Spinal cord (tissue), 10 donors: ENCODE measurements at places on chromosomes 7 and 10. TPM values are rescaled to one million over a fixed set of nuclear protein-coding genes. Genes with fewer than 3 reads are reported as not detected.

- DNase-seq = no peak
Observed at GRCh38 chr10:116111483-116112095, 161.4 kb downstream of the GFRA1 start.

DNA sequence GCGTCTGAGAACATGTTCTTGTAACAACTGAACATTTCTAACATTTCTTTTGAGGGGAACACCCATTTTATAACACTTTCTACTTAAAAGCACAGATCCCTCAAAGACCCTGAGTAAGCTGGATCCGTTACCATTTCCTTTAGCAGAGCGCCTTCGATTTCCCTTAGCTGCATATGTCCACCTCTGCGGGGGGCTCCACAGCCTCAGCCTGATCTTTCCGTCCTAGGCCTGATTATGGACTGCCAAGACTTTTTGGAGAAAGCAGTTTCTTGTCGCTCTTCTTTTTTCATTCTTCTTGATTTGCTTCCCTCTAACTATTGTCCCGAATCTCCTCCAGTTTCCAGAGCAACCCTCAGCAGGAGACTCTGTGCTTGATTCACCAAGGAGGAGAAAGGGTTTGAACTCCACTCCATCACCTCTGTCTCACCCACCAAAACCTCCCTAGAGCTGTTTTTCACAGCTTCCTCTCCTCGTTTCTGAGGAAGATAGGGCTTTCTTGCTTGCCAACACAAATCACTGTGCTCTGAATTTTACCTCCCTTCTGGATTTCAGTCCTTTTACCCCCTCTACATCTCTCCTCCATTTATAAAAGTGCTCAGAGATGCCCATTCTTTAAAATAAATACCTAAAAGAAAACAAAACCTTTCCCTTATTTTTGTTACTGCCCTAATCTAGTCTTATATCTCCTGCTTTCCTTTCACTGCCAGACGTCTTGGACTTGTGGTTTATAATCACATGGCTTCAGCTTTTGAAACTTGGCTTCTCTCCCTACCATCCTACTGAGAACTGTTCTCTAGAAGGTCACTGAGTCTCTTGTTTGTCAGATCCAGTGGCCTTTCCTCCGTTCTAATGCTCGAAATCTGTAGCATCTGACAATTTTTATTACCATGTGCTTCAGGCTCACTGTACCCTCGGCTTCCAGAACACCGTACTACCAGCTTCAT is 30.5 kb upstream of the ZRANB1 start:
- no peak for DNase-seq

- DNase-seq = no peak
Observed at GRCh38 chr10:114453576-114453975, 49.3 kb upstream of the AFAP1L2 start.

The NUTM2E gene
- total RNA-seq = 0.79 TPM

The CREB5 gene
- 16.4 TPM for total RNA-seq

- DNase-seq = no peak
Observed at GRCh38 chr7:134823400-134823799, 44.0 kb downstream of the CALD1 start.

GRCh38 chr10:106438386-106438785 is 726.1 kb downstream of the SORCS1 start:
- no peak for DNase-seq

The CPA2 gene
- not detected for total RNA-seq

DNA sequence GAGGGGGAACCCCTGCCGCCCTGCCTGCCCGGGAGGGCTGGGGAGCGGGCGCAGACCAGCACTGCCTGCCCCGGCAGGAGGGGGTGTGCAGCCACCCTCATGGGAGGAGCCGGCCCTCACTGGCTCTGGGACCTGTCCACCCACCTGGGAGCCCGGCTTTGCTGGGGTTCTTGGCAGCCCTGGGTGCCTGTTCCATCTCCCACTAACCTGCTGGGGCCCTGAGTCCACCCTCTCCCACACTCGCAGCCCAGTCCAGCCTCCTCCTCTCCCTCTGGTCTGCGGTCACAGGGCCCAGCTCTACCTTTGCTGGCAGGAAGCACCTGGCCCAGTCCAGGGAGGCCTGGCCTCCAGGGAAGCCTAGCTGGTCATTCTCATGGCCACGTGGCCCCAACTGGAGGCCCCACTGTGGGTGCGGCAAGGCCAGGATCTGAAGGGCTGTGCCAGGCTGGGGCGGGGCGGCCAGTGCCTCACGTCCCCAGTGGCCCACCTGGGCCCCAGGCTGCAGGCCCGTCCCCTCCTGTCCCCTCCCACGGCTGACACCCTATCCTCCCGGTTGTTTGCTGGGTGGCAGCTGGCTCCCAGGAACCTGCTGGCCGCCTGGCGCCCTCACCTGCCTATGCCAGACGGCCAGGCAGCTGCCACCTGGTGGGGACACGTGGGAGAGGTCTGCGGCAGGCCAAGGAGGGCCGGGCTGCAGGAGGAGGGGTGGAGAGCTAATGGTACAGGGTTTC is at the start of gene TMEM184A:
Gene TMEM184A (minus strand): TSS at position 393 of the 731 bp plus-strand sequence. CDS start 721 bp downstream, outside the sequence.
- no peak for DNase-seq

The CALCR gene
- 2.4 TPM for total RNA-seq

DNA sequence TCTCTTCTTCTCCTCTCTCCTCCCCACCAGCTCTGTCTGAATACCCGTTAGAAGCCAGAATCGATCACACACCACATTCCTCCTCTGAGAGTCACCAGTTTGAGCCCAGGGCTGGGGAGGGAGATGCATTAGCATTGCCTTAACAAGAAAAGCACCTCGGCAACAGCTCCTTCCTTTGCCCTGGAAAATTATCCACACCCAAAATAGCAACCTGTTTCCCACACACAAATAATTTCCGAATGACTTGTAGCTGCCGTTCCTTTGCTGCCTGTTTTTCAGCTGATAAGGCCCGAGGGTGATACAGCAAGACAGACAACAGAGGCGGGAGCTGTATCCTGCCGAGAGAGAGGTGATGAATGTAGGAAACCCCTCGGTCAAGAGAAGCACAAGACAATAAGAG is 91.3 kb downstream of the CPXM2 start:
- no peak for DNase-seq

- DNase-seq = no peak
Observed at GRCh38 chr10:77865580-77866324, 60.8 kb downstream of the DLG5 start.

GRCh38 chr10:126646110-126646509 is 24.4 kb downstream of the C10orf90 start:
- DNase-seq = no peak

DNA sequence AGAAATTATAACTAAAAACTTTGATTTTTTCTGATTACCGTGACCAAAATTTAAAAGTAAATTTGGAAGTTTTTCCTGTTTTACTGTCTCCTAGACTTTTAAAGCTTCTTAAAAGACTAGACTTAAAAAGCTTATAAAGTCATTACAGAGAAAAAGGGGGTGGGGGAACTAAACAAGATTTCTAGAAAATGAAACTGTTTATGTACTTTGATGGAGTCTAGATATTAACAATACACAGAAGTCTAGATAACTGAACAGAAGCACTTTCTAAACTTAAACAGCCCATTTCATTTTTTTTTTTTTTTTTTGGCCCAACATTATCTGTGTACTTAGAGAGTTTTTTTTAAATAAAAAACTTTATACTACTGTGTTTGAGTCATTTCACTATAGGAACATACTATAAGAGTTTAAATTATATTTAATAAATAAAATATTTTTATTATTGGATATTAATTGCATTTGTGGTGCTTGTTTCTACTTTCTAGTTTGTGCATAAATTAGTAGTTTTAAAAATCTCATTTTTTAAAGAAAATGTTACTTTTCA is 98.5 kb downstream of the PHTF2 start:
- DNase-seq = no peak

GRCh38 chr10:12617191-12618175 is 268.1 kb downstream of the CAMK1D start:
- no peak for DNase-seq

- DNase-seq = peak; percentile 43
Observed at GRCh38 chr7:29345590-29345989, 151.0 kb downstream of the CHN2 start.

- peak; percentile 33 for DNase-seq
Observed at GRCh38 chr10:27446091-27446918, 57.8 kb upstream of the RAB18 start.

- DNase-seq = no peak
Observed at GRCh38 chr10:13152296-13152695, 9.1 kb upstream of the MCM10 start.

The APBB1IP gene
- total RNA-seq = 3.7 TPM

DNA sequence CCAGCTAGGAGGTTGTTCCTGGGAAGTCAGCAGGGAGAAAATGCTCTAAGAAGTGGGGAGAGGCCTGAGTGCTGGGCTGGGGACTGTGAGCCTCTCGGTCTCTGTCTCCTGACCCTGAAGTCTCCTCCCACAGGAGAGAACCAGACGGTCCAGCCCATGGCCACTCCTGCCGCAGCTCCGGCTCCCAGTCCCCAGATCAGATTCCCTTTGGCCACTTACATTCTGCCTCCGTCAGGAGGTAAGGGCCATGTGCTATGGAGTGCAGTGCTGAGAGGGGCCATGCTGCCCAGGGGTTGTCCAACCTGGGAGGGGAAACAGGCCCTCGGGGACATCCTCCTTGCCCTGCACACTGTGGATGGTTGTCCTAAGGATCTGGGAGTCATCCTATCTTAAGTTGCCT is 21.3 kb upstream of the ZNF467 start:
- no peak for DNase-seq

DNA sequence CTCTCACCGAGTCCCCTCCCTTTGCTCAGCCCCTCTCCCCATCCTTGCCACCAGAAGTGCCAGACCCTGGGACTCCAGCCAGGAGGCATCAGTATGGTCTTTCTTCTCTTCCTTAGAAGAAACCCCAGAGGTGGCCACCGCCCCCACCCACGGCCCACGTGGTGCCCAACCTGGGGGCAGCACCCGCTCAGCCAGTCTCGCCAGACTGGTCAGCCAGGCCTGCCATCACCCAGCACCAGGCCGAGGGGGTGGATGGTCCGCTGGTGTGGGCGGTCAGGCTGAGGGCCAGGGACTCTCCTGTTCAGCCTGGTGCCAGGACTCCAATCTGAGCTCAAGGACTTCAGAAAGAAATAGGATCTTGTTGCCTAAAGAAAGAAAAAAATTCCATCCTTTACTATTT is 5.8 kb upstream of the CLDN4 start:
- no peak for DNase-seq

The NRCAM gene
- 50.4 TPM for total RNA-seq

DNA sequence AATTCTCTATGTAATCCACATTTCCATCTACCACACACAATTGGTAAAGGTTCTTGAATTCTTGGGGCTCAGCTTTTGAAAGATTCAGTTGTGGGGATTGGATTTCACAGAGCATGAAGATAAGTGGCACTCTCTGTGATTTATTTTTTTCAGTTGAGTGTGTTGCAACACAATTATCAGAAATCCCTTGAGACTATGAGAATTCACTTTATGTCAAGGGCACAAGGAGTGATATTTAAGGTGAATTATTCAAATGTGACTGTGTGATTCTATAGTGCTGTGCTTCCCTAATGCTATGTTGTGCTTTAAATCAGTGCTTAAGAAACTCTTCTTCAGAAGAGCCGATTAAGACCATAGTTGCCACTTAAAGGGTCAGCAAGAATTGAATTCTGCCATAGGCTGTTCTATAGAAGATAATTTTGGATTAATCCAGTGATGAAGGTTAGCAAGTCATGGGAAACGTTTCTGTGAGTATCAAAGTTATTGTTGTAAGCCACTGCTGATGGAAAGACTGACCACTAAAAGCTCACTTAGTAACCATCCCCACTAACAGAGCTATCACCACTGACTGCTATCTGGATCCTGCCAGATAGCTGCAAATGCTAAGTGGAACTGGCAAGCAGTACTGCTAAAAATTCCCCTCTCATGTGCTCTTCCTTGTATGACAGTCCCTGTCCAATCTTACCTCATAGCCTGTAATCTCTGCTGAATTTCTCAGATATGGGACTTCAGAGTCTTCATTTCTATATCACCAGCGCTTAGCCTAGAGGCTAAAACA is 134.0 kb upstream of the SEMA3D start:
- DNase-seq = no peak

- DNase-seq = no peak
Observed at GRCh38 chr10:80126876-80127275, 5.7 kb upstream of the PLAC9 start.

GRCh38 chr7:153628406-153628805 is 423.8 kb upstream of the DPP6 start:
- DNase-seq = no peak

DNA sequence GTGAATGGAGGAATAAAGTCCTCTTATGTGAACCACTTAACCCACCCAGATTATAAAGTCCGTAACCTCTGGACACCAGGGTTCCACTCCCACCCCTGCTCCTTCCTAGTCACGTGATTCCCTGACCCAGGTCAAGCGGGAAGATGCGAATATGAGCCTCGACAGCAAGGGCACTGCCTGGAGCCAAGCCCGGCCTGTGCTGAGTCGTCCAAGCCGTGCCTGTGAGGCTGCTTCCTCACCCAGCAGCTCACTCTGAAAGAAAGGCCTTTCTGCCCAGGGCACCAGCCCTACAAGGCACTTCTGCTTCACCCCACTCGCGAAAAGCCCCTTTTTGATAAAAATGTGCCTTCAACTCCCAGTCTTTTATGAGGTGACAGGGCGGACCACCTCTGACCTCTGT is 85.8 kb downstream of the CYTH3 start:
- no peak for DNase-seq

DNA sequence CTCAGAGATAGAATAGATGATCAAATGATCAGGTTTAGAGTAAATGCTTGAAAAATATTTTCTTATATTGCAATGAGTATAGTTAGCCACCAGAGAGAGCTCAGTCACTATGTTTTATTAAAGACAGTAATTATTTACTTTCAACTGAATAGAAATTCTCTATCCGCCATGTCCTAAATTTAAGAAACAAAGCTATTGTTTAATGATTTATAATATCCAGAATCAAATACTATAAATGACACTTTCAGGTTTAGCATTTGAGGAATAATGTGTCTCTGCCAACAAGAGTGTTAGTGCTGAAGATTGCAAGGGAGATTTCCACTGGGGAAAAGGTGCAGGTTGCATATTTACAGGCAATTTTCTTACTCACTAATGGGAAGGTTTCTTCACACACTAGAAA is 184.7 kb downstream of the DGKB start:
- peak; percentile 19 for DNase-seq

- DNase-seq = no peak
Observed at GRCh38 chr10:90413196-90413595, 444.6 kb downstream of the HTR7 start.

DNA sequence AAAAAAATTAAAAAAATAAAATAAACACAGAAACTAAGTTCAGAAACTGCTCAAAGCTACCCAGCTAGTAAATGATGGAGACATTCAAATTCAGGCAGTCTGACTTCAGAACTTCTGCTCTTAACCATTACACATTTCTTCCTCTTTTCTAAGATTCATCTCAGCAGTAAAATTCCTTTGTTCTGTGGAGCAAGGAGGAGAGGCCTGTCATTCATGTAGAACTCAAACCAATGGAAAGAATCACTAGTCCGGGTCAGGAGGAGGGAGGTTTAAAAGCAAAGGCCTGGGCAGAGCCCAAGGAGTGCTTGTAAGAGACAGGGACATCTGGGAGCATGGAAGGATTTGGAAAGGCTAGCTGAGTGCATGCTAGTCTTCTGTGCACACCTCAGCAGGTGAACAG is 37.9 kb upstream of the DNAJB12 start:
- no peak for DNase-seq

DNA sequence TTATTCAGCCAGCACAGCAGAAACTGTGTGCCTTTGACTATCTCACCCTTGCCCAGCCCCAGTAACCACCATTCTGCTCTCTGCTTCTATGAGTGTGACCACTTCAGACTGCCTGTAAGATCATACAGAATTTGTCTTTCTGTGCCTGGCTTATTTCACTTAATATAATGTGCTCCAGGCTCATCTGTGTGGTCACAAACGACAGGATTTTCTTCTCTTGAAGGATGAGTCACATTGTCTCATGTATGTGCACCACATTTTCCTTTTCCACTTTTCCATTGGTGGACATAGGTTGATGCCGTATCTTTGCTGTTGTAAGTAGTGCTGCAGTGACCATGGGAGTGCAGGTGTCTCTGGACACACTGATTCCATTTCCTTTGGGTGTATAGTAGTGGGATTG is 122.5 kb upstream of the LANCL2 start:
- DNase-seq = no peak
